ENCODE measurements at places on chromosomes 1 and 21. TPM values are rescaled to one million over a fixed set of nuclear protein-coding genes. Genes with fewer than 3 reads are reported as not detected.

Gene PDPN
- 4.1 TPM for total RNA-seq

Gene CD1D
- total RNA-seq = not detected

Gene PRRC2C
- 39.1 TPM for total RNA-seq

Gene PCNT
- 29.0 TPM for total RNA-seq

DNA sequence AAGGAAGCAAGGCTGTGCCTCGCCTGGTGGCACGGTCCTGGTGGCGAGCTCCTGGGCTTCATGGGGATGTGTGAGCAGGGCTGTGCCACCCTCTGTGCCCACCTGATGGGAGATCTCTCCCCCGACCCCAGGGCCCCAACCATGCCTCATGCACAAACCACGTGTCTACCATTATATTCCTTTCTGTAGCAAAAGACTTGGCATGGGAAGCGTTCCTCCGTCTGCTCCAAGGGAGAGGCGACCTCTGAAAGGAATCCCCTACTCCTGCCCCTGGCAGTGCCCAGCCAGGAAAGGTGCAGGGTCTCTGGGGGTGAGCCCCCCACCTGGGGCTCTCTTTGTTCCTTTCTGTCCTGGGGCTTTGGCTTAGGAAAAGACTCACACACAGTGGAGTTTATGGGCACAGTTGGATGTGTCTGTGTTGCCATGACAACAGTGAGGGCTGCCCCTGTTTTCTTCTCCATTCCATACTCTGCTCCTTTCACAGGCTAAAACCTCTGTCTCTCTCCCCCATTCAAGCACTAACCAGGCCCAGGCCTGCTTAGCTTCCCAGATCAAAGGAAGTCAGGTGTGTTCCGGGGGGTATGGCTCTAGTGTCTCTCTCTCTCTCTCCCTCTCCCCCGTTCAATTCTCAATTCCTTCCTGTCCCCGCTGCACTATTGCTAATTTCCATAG lies 21.4 kb upstream of the LRRN2 start:
- peak; percentile 35 for DNase-seq

DNA sequence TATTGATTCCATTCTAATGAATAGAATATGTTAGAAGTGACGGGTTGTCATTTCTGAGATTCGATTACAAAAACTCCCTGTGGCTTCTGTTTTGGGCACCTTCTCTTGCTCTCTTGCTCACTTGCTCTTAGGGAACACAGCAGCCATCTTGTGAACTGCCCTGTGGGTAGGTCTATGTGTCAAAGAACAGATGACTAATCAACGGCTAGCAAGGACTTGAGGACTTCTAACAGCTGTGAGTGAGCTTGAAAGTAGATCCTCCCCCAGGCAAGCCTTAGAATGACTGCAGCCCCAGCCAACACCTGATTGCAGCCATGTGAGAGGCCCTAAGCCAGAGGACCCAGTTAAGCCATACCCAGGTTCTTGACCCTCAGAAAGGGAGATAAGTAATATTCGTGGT lies 49.3 kb downstream of the AZIN2 start:
- peak; percentile 76 for DNase-seq

- no peak for DNase-seq
These were observed 47.1 kb downstream of the STX6 start for GRCh38 chr1:180975551-180975950.

DNA sequence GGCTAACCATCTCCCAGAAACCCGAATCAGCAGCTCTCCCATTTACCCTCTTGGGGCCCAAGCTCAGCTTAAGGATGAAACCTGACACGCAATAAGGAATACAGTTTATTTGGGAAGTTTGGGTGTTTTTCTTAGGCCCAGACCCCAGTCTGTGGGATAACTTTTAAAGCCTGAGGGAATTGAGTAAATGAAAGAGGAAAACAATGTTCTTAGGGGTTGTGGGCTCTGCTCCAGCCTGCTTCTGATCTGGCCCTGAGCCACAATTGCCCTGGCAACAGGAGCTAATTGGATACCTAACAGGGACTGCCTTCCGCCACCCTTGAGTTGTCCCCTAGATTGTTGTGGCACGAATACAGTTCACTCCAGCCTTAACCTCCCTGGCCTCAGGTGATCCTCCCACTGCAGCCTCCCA lies 20.1 kb downstream of the DYRK3 start:
- no peak for DNase-seq

- DNase-seq = peak; percentile 89
These were observed 56.9 kb upstream of the TMPRSS2 start for GRCh38 chr21:41564871-41565274.

- DNase-seq = no peak
These were observed 935 bp upstream of the YIPF1 start for GRCh38 chr1:53890522-53890941.

GRCh38 chr1:33098371-33098770 lies 17.4 kb downstream of the AZIN2 start:
- peak; percentile 40 for DNase-seq
